ENCODE measurements at places on chromosomes 12 and 14.
A peak's percentile ranks its signal among the peaks of the same experiment; 100 is the strongest.

DNA sequence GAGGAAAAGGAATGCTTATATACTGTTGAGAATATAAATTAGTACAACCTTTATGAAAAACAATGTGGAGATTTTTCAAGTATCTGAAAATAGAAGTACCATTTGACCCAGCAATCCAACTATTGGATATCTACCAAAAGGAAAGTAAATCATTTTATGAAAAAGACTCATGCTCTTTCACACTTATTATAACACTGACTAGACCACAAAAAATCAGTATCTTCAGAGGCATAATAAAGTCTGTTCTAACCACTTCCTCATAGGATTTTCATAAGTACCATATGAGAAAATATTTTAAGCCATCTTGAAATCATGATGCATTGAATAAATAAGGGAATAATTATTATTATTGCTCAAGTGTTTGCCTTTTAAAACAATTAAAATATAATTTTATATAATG, 90.8 kb downstream of the SLCO1B1 start:
- no peaks in the 10 kb centered on the region for H3K36me3 ChIP-seq
- no peaks in the 10 kb centered on the region for H3K4me1 ChIP-seq
- H3K27me3 ChIP-seq, result no peaks in the 10 kb centered on the region
- no peak overlapping the region for H3K4me3 ChIP-seq
- H3K27ac ChIP-seq, result no peak overlapping the region
- no peak for DNase-seq

GRCh38 chr12:52558781-52559445, 6.0 kb upstream of the KRT71 start:
- no peak overlapping the region for H3K4me3 ChIP-seq
- H3K36me3 ChIP-seq, result no peaks in the 10 kb centered on the region
- H3K27me3 ChIP-seq, result no peaks in the 10 kb centered on the region

DNA sequence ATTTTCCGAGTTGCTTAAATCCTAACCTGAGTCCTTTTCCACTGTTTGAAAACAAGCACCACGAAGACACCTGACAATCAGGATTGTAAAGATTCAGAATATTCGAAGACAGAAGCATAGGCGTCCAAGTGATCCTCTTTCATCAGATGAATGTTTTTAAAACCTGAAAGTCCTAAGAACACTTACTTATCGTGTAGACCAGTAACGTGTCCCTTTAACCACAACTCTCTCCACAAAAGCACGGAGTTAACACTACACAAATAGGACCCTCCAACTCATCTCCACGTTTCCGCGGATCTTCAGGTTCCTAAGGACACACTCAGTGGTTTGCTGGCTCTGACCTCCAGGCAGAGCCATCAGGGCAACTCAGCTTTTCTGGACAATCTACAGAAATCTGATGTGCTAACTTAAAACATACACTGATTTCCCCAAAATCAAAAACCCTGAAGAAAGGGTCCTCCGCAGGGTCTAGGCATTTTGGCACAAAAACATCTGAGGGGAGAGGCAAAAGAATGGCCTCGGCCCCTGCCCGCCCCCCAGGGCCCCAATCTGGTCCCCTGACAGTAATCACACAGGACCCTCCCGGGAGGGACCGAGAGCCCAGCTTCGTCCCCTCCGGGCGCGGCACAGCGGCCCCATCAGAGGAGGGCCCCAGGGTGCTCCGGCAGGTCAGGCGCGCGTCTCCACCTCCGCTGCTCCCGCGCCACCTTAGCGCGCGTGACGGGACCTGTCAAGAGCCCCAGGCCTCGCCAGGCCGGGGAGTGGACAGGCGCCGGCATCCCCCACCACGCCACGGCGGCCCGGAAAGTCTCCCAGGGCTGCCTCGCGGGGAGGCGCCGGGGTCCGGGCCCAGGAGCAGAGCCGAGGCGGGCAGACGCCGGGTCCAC, 925 bp downstream of the DICER1 start:
- no peaks in the 10 kb centered on the region for H3K4me1 ChIP-seq
- DNase-seq, result no peak
- H3K4me3 ChIP-seq, result peak overlapping the region; percentile 95

- H3K27me3 ChIP-seq, result no peaks in the 10 kb centered on the region
- H3K4me1 ChIP-seq, result peaks cover 4% of the 10 kb centered on the region
- H3K27ac ChIP-seq, result peak overlapping the region; percentile 98
- H3K4me3 ChIP-seq, result peak overlapping the region; percentile 74
- DNase-seq, result peak; percentile 94
These were observed 25.2 kb upstream of the KRT78 start for GRCh38 chr12:52873832-52874572.

DNA sequence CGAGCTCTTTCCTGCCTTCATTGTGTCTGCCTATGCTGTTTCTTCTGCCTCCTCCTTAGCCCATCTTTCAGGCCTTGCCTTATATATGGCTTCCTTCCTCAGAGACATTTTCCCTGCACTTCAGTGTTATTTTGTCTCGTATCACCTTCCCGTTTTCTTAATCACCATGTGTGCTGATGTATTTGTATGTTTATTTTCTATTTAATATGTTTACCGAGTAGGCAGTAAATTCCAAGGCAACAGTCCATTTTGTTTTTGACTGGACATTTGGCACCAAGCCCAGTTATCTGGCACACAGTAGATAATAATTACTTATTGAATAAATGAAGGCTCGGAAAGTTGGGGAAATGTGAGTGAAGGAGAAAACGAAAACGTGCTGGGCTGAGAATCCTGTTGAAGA, 4.6 kb upstream of the POU6F1 start:
- H3K4me1 ChIP-seq, result no peaks in the 10 kb centered on the region
- H3K4me3 ChIP-seq, result peak overlapping the region; percentile 7
- DNase-seq, result no peak
- H3K36me3 ChIP-seq, result no peaks in the 10 kb centered on the region
- no peak overlapping the region for H3K27ac ChIP-seq

- no peak for DNase-seq
- H3K27me3 ChIP-seq, result no peaks in the 10 kb centered on the region
- H3K36me3 ChIP-seq, result no peaks in the 10 kb centered on the region
- H3K4me1 ChIP-seq, result no peaks in the 10 kb centered on the region
- no peak overlapping the region for H3K4me3 ChIP-seq
These were observed 10.0 kb upstream of the LRTM2 start for GRCh38 chr12:1810201-1810930.

- no peaks in the 10 kb centered on the region for H3K4me1 ChIP-seq
- H3K36me3 ChIP-seq, result no peaks in the 10 kb centered on the region
- no peaks in the 10 kb centered on the region for H3K27me3 ChIP-seq
- peak overlapping the region; percentile 38 for H3K4me3 ChIP-seq
- no peak for DNase-seq
These were observed 421 bp downstream of the GLT1D1 start for GRCh38 chr12:128853600-128854197.

DNA sequence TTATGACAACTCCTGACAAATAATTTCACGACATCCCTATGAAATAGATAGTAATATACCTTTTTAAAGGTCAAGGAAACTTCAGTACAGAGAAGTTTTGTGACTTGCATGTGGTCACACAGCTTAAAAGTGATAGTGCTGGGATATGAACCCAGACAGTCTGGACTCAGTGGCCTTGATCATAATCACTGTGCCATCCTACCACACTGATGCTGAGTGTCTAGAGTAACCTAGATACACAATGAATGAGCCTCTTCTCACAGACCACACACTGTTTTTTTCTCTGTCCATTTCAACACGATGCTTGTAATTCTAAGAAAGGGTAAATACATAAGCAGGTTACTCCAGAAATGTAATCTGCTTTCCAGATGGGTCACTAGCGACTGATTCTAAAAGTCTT, 88.2 kb downstream of the SYNE2 start:
- H3K4me1 ChIP-seq, result no peaks in the 10 kb centered on the region
- no peak overlapping the region for H3K4me3 ChIP-seq
- no peaks in the 10 kb centered on the region for H3K36me3 ChIP-seq

DNA sequence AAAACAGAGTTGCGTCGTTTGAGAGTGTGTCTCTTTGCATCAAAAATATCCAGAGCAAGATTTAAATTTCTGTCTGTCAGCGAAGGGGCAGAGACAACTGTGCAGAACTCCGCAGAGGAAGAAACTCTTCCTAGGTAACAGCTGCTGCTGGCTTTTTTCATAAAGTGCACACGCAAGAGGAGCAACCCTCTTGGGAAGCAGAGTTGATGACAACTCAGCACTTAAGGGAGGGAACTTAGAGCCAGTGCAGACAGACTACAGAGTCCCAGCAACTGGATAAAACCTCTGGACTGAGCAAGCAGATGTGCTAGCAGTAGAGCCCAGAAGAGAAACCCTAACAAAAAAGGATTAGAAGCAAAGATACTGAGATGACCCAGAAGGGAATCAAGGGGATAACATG, 337.1 kb downstream of the PCNX1 start:
- no peak for DNase-seq
- H3K27ac ChIP-seq, result no peak overlapping the region
- H3K4me3 ChIP-seq, result no peak overlapping the region

DNA sequence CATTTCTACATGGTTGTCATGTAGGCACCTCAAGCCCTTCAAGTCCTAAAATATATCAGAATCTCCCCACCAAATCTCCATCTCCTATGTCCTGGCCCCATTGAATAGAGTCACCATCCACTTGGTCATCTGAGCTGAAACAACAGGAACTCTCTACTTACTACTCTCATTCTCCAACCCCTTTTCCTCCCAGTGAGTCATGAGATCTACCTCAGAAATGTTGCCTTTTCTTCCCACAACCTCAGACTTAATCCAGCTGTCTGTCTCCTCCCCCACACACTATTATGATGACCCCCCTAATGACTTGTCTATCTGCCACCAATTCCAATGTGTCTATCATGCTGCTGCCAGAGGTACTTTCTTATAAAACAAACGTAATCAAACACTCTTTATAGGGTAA, 72.3 kb upstream of the TMEM263 start:
- no peak overlapping the region for H3K27ac ChIP-seq
- no peaks in the 10 kb centered on the region for H3K27me3 ChIP-seq
- H3K4me1 ChIP-seq, result no peaks in the 10 kb centered on the region
- no peak for DNase-seq
- no peak overlapping the region for H3K4me3 ChIP-seq

DNA sequence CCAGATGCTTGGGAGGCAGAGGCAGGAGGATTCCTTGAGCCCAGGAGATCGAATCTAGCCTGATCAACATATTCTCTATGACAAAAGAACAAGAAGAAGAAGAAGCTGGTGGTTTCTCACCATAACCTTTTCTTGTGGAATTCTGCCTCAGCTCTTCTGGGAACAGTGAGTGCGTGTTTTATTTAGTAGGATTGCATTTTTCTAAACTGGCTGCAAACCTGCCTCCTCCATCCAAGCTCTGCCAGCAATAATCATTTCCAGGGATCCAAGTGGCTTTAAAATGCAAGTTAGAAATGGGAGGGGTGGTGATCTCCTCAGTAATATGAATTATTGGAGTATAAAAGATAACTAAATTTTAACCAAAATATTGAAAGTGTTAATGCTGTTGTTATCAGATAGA, 46.1 kb upstream of the MMP17 start:
- no peak overlapping the region for H3K27ac ChIP-seq
- H3K4me1 ChIP-seq, result no peaks in the 10 kb centered on the region
- no peaks in the 10 kb centered on the region for H3K27me3 ChIP-seq
- peaks cover 7% of the 10 kb centered on the region for H3K36me3 ChIP-seq
- no peak overlapping the region for H3K4me3 ChIP-seq

GRCh38 chr14:91732439-91732838, 553 bp upstream of the CATSPERB start:
- H3K4me3 ChIP-seq, result no peak overlapping the region
- no peak overlapping the region for H3K27ac ChIP-seq
- no peaks in the 10 kb centered on the region for H3K4me1 ChIP-seq
- no peaks in the 10 kb centered on the region for H3K27me3 ChIP-seq

- no peak overlapping the region for H3K27ac ChIP-seq
- H3K4me1 ChIP-seq, result no peaks in the 10 kb centered on the region
- H3K4me3 ChIP-seq, result no peak overlapping the region
- DNase-seq, result no peak
- H3K27me3 ChIP-seq, result no peaks in the 10 kb centered on the region
- H3K36me3 ChIP-seq, result no peaks in the 10 kb centered on the region
These were observed 170.6 kb downstream of the OTOGL start for GRCh38 chr12:80269803-80270552.

DNA sequence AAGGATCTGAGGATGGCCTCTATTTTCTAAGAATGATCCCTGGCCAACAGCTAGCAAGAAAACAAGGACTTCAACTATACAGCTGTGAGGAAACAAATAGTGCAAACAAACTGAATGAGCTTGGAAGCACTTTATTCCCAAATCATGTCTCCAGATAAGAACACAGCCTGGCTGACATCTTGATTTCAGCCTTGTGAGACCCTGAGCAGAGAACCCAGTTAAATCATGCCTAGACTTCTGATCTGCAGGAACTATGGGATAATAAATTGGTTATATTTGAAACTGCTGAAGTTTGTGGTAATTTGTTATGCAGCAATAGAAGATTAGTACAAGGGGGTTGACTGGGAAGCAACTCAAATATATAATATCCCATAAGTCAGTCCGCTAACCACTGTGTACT, 183.9 kb upstream of the BMP4 start:
- no peak for DNase-seq
- H3K4me3 ChIP-seq, result no peak overlapping the region
- no peaks in the 10 kb centered on the region for H3K4me1 ChIP-seq
- no peaks in the 10 kb centered on the region for H3K27me3 ChIP-seq
- H3K27ac ChIP-seq, result no peak overlapping the region

- no peaks in the 10 kb centered on the region for H3K36me3 ChIP-seq
- H3K4me3 ChIP-seq, result no peak overlapping the region
- no peak for DNase-seq
These were observed 214.9 kb upstream of the HMGA2 start for GRCh38 chr12:65609359-65609771.

- no peak overlapping the region for H3K27ac ChIP-seq
- no peak for DNase-seq
- H3K4me1 ChIP-seq, result no peaks in the 10 kb centered on the region
These were observed 10.0 kb downstream of the TUBA1B start for GRCh38 chr12:49121047-49121696.

GRCh38 chr12:130162267-130162666, at the start of gene FZD10:
TSS of gene FZD10 (plus strand) at chr12:130162464. CDS start at chr12:130162943, 479 bp downstream.
- peak within 1 kb of the TSS; percentile 44 for H3K4me3 ChIP-seq
- no peaks in the 10 kb centered on the region for H3K36me3 ChIP-seq
- peak; percentile 62 for DNase-seq
- H3K4me1 ChIP-seq, result no peaks in the 10 kb centered on the region
- no peaks in the 10 kb centered on the region for H3K27me3 ChIP-seq
- peak within 1 kb of the TSS; percentile 65 for H3K27ac ChIP-seq

- H3K4me3 ChIP-seq, result no peak overlapping the region
- no peaks in the 10 kb centered on the region for H3K36me3 ChIP-seq
- H3K27me3 ChIP-seq, result no peaks in the 10 kb centered on the region
- H3K27ac ChIP-seq, result peak overlapping the region; percentile 41
- no peaks in the 10 kb centered on the region for H3K4me1 ChIP-seq
These were observed 39.6 kb downstream of the TC2N start for GRCh38 chr14:91827746-91828145.

Data from breast epithelium (tissue), 4 donors.